ENCODE measurements at places on chromosomes 11 and 22.

GRCh38 chr11:133605482-133605881, 73.2 kb upstream of the OPCML start:
- DNase-seq = no peak

DNA sequence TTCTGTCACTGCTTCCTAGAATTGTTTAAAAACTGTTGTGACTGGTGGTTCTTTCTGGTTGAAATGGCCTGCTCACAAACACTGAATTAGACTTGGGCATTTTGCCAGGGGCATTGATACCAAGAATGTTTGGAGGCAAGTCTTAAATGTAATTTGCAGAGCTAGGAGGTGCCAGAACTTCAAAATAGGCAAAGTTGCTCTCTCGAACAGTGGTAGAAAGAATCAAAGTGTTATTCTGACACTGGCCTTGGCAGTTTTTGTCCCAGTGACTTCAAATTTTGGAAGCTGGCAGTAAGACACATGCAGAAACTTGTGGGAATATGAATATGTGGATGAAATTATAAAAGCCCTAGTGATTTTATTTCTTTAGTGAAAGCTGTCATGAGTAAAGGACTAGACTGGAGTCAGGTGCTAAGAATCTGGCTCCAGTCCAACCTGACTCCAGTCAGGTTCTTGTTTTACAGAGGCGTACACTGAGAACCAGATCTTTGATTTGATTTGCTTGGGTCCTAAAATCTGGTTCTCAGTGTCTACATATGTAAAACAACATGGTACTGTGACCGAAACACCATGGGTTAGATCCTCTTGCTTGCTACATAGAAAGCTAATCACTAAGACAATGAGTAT, 20.9 kb downstream of the SVIP start:
- no peak for DNase-seq

DNA sequence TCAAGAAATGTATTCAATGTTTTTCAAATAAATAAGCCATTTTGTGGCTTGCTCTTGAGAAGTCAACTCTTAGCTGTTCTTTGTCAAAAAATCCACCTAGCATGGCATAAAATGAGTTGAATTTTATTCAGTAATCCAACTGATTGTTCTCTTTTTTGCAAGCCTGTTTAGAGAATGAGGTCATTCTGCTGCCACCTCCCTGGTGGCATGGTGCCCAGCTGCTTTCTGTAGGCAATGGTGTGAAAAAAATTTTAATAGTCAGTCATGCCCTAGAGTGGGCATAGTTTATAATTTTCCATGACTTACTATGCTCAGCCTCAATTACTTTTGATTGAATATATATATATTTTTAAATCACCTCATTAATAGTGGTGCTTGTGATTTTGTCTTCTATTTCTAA, 177.2 kb downstream of the INSC start:
- DNase-seq = no peak

DNA sequence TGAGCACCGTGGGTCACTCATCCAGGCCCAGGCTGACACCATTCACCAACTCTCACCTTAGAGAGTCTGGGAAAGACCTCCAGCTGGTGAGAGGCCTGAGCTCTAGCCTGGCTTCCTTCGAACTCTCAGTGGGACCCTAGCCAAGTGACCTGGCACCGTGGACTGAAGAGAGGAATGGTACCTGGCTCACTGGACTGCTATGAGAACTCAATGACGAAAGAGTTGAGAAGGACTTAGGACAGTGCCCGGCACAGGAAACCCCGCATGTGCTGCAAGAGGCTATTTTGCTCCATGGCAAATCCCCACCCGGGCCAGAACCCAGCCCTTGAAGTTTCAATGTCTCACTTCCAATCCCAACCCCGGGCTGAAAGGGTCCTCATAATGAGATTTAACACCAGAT, 605 bp upstream of the RAPSN start:
- DNase-seq = no peak

DNA sequence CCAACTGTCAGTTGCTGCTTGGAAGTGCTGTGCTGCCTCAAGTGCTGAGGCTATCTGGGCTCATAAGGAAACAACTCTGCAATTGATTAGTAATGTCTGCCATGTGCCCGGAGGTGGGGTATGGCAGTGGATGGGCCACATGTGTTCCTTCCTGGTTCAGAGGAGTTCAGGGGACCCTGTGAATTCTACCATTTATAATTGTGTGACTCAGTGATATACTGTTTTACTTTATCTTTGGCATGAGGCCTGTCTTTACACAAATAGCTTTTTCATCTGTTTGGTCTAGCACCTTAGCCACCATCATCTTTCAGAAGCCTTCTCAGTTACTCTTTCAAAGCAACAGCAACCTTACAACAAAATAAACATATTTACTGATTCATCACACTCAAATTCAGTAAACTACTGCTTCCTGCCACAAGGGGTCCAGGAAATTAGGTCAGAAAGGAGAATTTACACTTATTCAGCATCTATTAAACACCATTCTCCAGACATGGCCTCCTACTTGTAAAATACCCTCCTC, 20.9 kb downstream of the DKK3 start:
- DNase-seq = no peak

DNA sequence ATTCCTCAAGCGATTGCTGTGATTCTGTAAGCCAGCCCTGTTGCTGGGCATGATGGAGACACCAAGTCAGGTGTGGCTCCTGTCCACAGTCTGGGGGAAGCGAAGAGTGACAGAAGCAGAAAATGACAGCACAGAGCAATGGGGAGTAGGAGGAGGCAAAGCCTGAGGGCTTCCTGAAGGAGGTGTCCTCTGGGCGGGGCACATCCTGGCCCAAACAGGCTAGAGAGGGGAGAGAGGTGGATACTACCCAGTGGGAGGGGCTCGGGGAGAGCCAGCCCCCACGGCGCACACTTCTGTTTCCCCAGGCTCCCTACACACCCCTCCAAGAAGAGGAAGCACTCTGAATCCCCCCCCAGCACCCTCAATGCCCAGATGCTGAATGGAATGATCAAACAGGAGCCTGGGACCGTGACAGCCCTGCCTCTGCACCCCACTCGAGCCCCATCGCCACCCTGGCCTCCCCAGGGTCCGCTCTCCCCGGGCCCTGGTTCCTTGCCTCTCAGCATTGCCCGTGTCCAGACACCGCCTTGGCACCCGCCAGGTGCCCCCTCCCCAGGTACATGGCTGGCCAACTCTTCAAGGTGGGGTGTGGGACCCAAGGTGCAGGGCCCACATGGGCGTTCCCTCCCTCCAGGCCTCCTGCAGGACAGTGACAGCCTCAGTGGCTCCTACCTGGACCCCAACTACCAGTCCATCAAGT, 18.9 kb downstream of the MYRF start:
- no peak for DNase-seq

DNA sequence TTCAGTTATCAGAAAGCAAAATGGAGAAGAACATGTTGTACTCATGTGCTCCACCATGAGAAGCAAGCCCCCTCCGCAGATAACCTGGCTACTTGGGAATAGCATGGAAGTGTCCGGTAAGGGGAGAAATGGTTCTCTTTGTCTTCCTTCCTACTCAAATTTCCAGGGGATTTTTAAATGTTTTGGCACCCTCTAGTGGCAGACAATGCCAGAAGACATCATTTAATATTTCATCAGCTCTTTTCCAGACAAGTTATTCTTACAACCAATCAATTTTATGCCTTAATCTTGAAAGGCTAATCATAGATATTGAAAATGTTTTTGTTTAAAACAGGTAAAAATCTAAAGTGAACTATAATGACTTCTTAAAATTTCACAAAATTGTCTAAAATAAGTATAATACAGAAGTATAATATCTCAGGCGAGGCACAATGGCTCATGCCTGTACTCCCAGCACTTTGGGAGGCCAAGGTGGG, 15.7 kb downstream of the CRTAM start:
- peak; percentile 44 for DNase-seq

DNA sequence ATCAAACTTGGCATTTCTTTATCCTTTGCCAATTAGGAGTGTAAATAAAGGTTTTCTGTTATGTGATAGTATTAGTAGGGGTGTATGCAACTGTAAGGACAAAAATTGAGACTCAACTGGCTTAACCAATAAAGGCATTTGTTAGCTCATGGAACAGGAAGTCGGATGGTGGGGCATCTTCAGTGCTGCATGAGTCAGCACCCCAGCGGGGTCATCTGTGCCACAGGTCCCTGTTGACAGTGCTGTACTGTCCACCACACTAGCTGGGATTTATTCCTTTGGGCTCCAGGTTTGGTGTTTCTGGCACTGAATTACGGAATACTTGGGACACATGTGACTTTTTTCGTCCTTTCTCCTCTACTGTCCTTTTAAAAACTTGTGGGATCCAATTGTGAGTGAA, 86.0 kb downstream of the PPP6R3 start:
- no peak for DNase-seq

DNA sequence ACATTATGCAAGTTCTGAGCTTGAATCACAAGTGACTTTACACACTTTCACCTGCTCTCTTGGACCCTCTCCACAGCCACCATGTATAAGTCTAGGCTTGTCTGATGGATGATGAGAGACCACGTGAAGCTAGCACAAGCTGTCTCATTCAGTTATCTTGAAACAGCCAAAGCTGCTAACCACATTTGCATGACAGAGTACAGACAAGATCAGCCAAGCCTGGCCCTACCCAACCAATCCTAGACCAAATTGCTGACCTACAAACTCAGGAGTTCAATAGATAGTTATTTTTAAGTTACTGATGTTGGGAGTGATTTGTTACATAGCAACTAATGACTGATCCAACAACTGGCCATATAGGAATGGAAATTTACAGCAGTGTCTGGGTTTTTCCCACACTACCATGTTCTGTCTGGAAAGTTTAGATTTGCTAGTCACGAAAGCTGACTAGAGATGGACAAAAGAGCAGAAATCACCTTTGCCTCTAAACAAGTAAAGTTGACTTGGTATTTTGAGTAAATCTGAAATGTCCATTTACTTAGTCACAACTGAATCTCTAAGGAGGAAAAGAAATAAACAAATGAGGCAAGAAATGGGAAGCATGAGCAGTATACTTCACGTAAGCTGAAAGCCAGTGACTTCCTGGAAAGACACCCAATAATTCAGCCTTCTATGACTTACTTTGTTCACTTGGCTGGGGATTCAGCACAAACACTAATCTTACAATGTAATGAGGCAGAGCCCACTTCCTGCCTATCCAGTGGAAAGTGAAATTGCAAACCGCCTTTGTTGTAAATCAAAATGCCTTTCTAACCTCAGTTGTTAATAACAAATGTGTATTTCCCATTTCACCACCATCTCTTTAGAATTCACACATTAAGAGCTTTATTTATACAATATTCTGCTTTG, 101.7 kb downstream of the FAM181B start:
- no peak for DNase-seq

- DNase-seq = no peak
Observed at GRCh38 chr11:124085583-124085982, 29.7 kb upstream of the VWA5A start.

DNA sequence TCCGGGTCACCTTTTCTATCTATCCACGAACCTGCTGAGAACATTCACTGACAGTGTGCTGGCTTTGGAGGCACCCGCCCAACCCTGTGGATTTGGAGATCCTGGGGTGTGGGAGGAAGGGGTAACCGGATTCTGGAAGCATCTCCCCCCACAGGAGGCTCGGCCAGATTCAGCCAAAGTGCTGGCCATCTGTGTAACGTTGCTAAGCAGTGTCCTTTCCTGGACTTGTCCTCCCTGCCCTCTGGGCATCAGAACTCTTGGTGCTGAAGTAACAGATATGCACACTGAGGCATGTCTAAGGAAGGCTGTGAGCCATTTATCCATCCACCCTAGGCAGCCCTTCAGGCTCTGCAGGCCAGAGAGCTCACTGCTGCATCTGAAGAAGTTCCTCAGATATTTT, 85.7 kb downstream of the SNX19 start:
- DNase-seq = no peak

GRCh38 chr22:37535159-37535558, 15.9 kb upstream of the CARD10 start:
- no peak for DNase-seq

DNA sequence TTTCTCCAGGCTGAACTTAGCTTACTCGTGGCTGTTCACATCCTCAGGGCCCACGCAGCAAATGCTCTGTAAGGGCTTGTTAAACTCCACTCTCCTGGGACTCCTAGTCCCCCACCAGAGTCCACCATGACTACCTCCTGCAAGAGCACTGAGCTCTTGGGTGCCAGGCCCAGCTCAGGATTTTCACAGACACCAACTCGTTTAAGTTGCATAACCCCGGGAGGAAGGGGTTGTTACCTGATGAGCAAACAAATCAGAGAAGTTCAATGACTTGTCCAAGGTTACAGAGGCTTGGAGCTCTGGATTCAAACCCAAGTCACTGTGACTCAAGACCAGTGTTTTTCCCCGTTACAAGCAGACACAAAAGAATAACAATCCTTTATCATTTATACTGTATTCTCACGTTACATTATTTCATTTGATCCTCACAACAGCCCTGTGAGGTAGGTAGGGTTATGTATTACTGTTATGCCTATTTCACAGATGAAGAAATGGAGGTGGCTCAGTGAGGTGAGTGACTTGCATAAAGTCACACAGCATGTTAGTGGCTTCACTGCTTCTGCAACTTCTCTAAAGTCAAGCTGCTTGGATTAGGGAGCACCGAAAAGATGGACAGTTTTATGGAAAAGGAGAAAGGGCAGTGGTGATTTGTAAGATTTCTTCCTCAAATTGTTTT, 17.4 kb downstream of the KCTD21 start:
- DNase-seq = no peak

DNA sequence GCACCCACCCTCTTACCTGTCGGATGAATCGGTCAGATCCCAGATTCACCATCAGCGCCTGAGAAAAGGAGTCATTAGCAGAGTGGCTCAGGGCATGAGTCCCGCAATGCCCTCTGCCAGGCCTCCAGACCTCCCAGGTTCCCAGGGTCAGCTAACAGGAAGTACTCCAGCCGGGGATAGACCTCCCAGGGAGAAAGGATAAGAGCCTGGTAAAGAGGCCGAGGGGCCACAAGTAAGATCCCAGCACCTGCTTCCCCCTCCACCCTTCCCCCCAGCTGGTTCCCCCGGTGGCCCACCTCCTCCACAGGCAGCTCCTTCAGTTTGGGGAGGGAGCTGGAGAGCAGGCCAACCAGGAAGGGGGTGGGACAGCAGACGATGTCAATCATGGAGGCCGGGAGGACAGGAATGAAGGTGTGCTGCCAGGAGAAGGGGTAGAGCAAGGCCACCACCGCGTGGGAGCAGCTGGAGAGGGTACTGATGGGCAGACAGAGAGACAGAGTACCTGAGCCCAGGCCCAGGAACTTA, 16.4 kb downstream of the RPL27A start:
- DNase-seq = no peak

DNA sequence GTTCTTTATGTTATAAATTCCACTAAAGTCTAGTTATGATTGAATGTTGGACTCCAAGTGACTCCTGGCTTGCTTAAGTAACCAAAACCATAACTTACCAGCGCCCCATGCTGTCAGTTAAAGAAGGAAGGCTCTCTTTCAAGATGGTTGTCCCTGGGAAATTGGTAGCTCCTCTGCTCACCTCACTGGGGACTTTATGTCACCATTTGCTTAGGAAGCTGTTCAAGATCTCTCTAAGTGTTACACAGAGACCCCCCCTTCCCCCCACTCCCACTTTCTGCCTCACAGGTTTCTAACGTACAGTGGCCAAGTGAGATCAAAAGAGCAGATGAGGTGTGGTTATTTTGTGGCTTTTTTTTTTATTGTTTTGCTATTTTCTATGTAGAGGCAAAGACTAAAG, 301.8 kb downstream of the AASDHPPT start:
- no peak for DNase-seq

- DNase-seq = no peak
Observed at GRCh38 chr22:23077627-23078461, 7.5 kb downstream of the GNAZ start.

- no peak for DNase-seq
Observed at GRCh38 chr11:119778391-119779194, 49.6 kb upstream of the NECTIN1 start.
